Cerebellar nuclear complex (tissue), 1 donor: ENCODE measurements at places on chromosomes 1 and 21.

DNA sequence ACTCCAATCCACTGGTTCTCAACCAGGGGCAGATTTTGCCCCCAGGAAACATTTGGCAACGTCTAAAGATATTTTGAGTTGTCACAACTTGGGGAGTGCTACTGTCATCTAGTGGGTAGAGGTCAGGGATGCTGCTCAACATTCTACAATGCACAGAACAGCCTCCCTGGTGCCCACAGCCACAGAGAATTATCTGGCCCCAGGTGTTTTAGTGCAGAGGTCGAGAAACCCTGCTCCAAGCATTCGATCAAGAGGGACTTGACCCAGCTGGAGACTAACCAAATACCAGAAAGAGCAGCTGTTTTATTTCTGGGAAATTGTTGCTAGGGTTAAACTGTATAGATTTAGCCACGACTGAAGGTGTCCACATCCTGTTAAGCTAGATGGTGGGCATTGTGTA is 19.2 kb downstream of the CD247 start:
- DNase-seq = no peak

DNA sequence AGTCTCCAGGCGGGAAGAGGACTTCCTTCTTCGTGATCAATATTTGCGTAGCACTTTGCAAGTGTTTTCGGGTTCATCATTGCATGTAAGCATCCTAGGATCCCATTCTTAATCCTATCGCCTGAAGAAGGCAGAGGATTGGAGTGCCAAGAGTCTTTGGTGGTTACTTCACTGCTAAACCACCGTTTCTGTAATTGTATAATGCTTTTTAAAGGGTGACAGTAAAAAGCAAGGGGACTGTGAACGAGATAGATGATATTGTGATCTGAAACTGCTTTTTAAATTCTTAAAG is 345 bp upstream of the ALDH9A1 start:
- DNase-seq = no peak

DNA sequence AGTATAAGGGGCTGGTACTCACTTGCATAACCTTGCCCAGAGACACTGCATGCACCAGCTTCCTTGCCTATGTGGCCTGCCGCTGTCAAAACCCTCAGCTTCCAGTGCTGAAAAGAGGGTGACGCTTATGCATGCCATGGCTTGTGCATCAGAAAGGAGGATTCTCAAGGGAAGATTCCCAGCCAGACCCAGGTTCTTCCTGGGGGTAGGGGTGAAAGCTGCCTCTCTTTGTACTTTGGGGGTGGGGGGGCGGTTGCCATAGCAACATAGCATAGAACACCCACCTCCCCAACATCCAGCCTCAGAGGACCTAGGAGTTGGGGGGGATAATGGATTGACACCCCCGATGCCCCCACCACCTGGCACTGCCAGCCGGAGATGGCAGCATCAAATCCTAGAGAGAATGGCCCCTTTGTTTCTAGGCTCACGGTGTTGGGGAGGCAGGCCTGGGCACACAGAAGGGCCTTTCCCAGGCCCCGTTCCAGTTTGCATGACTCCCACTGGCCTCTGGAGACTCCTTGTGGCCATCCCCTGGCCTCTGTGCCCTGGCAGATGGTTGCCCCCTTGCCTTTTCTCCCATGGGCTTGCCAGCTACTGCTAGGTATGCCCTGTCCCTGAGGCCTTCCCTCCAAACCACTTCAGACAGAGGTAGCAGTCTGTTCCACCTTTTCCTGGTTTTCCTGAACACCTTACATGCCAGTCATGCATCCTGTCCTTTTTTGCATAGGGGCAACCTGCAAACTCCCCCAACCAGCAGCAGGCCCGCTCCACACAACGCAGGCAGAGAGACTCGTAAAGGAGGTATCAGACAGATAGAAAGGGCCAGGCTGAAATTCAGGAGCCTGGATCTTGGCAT is 44.6 kb downstream of the RHBG start:
- no peak for DNase-seq

DNA sequence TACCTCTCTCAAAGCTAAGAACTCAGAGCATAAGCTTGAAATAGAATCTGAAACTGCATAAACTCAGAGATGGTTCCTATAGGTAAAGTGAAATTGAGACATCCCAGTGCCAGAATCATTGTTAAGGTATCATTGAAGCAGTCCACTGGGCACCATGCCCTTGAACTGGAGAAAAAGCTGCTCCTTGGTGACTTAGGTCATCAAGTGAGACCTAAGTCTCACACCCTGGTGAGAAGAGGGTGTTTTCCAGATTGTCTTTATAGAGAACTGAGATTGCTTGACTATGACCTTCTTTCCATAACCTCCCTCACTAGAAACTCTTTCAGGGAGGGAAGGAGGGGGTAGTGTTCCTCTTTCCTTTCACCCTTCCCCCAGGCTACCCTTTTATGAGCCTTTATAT is 9.4 kb upstream of the ATP6V1G3 start:
- no peak for DNase-seq

- no peak for DNase-seq
Measured at GRCh38 chr21:38349111-38349746, 92.4 kb downstream of the KCNJ15 start.

DNA sequence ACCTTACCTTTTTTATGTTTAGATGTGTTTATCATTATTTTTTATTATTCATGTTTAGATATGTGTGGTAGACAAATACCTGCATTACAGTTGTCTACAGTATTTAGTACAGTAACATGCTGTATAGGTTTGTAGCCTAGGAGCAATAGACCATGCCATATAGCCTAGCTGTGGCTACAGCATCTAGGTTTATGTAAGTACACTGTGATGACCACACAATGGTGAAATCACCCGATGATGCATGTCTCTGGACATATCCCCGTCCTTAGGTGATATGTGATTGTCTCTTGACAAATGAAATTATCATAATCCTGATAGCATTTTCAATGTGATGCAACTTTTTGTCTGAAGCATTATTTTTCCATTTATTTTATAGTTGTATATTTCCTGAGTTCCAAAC is 121.2 kb downstream of the DISP1 start:
- no peak for DNase-seq

- DNase-seq = no peak
Measured at GRCh38 chr1:119587341-119587740, 60.7 kb downstream of the ZNF697 start.

GRCh38 chr1:60866226-60866900 is 216.0 kb upstream of the NFIA start:
- no peak for DNase-seq

DNA sequence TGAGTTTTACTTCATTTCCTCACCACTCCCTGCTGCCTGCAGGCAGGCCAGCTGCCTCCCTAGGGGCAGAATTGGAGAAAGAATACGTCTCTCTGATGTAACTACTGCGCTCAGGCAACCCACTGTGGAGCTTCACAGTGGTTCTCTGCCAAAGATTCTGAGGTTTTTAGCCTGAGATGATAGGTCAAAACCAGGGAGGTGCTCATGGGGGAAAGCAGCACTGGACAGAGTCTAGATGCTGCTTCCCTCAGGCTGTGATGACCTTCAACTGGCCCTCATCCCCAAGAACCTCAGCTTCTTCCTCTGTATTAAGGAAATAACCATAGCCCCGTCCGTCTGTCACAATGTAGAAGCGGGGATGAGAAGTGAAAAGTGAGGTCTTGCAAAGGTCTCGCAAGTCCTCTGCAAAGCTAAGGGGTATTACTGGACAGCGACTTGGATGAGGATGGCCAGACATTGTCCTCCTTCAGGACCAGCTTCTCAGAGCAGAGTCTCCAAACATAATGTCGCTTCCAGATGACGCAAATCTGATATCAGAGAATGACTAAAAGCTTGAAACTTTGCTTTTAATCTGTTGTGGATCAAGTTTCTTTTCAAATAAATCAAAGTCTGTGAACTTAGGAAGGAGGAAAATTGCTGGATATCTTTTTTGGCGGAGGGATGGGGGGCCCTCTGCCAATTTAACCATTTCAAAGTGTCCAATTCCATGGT is 65.9 kb upstream of the ATP5PO start:
- no peak for DNase-seq

DNA sequence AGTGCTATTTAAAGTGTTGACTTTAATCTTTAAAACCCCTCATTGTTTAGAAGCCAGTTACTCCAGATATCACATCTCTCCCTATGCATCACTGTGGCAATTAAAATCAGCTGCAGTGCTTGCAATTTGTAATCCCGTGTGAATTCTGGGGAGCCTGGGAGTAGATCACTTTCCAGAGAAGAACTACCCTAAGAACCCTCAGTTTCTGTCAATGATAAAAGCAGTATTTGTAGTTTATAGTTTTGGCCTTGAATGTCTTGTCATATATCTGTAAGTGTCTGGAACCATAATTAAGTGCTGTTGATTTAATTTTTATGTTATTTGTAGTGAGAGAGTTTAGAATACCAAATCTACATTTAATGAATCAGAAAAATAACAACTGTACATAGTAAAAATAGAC is 5.5 kb upstream of the SPAG17 start:
- no peak for DNase-seq

DNA sequence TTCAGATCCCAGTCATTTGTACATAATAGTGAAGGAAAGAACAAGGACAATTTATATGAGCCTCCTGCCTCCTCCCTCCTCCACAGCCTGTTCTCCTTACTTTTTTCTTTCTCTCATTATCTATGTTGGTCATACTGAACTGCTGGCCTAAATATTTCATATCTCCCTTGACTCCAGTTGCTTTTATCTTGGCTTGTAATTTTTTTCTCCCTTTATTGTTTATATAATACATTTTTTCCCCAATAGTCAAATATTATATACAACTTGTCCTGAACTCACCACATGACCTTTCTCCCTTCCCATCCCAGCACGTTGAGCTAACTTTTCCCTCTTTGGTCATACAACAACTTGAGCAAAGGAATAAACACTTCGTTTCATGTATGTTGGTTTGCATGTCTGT is 752.1 kb downstream of the LTN1 start:
- no peak for DNase-seq

DNA sequence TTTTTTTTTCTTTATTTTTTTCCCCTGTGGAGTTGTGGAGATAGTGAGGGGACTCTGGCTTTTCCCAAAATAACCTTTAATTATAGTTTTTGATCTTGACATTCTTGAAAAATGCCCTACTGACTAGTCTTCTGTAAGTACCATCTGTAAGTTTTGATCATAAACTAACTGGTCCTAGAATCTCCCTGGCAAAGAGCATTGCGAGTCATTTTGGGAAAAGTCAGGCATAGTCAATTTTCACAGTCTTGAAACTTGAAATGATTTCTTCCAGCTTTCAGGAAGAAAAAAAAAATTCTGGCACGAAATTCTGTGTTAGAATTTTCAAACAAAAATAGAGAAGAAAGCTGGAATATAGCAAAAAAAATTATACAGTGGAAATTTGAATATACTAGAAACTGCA is 181.2 kb upstream of the SNX7 start:
- DNase-seq = no peak

GRCh38 chr1:155052439-155053395 is 1.6 kb downstream of the ADAM15 start:
- no peak for DNase-seq

DNA sequence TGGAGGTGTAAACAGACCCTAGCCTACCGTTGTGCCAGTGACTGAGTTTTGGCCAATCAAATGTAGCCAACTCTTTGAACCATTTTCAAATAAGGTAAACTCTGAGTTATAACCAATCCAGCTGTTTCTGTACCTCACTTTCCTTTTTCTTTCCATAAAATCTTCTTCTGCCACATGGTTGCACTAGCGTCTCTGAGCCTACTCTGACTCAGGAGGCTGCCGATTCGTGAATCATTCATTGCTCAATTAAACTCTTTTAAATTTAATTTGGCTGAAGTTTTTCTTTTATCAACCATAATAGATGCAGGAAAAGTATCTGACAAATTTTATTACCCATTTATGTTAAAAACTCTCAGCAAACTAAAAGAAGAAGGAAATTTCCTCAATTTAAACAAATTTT is 111.5 kb upstream of the LYPLAL1 start:
- DNase-seq = no peak

DNA sequence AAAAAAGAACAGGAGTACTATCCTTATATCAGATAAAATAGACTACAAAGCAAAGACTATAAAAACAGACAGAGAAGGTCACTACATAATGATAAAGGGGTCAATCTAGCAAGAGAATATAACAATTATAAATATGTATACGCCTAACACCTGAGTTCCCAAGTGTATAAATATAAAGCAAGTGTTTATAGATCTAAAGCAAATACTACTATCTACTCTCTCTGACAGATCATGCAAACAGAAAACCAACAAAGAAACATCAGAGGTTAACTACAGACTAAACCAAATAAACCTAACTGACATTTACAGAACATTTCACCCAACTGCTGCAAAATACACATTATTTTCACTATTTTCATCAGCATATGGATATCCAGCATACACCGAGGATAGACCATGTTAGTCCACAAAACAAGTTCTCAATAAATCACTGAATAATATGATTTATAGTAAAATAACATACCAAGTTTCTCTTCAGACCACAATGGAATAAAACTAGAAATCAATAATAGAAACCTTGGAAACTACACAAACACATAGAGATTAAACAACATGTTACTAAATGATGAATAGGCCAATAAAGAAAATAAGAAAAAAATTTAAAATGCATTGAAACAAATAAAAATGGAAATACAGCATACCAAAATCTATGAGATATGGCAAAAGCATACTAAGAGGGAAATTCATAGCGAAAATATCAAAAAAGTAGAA is 22.7 kb downstream of the UCHL5 start:
- no peak for DNase-seq

DNA sequence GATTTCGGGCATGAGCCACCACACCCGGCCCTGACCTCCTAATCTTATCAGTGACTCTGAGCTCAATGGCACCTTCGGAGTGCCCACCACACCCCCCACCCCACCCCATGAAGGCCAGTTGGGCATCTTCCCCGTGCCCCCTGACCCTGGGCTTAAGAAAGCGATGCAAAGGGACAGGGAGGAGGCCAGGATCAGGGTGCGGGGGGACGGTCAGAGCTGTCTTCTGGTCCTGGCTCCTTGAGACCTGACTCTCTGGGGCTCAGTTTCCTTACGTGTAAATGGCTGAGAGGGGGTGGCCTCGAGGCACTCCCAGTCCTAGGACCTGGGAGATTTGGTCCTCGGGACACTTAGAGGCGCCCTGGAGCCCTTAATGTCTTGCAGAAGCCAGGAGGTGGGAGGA is 103.9 kb upstream of the VAMP3 start:
- no peak for DNase-seq

DNA sequence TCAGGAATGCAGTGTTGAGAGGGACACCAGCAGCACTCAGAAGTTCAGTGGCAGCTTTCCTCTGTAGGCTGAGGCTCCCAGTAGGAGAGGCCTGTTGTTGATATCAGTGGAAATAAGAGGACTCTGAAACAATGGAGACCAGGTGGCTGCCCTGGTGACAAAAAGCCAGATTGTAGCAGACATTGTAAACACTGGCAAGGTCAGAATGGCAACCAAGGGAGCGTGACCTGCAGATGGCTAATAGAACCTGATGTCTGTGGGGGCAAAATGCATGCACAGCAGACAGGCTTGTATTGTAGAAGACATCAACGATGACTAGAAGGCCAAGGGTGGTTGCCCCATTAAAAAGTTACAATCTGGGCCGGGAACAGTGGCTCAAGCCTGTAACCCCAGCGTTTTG is 53.1 kb upstream of the GPR37L1 start:
- no peak for DNase-seq

- no peak for DNase-seq
Measured at GRCh38 chr1:42163114-42163513, 1.4 kb downstream of the GUCA2A start.

GRCh38 chr1:204837440-204838084 is 33.1 kb upstream of the NFASC start:
- DNase-seq = no peak
